ENCODE measurements at places on chromosomes 12 and 14.

DNA sequence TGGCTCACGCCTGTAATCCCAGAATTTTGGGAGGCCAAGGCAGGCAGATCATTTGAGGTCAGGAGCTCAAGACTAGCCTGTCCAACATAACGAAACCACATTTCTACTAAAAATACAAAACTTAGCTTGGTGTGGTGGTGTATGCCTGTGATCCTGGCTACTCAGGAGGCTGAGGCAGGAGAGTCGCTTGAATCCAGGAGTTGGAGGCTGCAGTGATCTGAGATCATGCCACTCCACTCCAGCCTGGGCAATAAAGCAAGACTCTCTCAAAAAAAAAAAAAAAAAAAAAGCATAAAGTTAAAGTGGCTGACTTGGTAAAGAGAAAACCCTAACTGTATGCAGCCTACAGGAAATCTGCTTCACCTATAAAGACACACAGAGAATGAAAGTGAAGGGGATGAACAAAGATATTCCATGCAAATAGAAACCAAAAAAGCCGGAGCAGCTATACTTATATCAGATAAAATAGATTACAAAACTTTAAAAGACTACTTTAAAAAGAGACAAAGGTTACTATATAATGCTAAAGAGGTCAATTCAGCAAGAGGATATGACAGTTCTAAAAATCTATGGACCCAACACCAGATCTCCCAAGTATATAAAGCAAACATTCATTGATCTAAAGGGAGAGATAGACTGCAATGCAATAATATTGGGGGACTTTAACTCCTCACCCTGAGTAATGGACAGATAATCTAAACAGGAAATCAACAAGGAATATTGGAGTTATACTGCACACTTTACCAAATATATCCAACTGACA lies 4.1 kb downstream of the CLEC2B start:
- DNase-seq = no peak

GRCh38 chr12:132838410-132839080 lies 9.9 kb upstream of the GOLGA3 start:
- DNase-seq = no peak

- DNase-seq = no peak
Measured at GRCh38 chr14:37550511-37550910, 44.5 kb downstream of the FOXA1 start.

DNA sequence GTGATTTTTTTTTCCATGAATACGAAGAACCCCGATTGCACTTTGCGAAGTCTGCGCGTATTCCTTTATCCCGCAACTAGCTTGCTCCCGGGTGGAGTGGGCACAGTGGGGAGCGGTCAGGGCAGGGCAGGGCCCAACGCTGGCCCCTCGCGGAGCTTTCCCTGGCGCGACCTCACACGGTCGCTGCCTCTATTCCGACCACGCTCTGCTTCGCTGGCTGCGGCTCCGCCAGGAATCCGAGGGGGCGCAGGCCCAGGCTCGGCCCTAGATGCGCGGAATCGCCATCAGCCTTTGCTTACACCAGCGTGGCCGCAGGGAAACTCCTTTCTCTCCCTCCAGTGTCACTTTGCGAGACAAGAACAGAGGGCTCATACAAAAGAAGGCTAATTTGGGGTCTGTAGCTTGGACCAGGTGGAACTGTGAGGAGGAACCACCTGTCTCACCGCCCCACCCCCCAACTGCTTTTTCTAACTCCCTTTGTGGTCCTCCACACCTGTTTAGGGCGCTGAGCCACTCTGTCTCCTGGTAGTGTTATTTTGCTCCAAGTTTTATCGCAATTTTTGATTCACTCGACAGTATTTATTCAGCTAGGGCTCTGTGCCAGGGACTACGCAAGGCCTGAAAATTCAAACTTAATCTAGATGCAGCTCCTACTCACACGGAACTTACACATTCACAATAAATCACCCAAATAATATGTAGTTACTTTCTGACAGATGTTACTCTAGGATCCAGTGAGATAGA lies 3.1 kb upstream of the NKX2-1 start:
- DNase-seq = no peak

GRCh38 chr14:59159169-59159568 lies 29.3 kb upstream of the DAAM1 start:
- DNase-seq = no peak

GRCh38 chr14:61927060-61927459 lies 164.8 kb downstream of the SNAPC1 start:
- DNase-seq = no peak

DNA sequence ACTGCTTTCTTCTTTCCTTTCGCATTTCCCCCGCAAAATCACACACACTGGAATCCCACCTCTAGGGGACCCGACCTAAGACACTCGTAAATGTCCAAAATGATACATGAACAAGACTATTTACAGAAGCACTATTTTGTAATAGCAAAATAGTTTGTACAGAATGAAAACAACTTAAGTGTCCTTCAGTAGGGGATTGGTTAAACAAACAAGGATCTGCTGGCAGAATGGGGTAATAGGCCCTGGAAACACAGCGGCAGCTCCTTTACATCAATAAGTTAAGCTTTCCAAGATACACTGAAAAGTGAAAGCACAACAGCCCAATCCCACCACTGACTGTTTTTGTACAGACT lies 48.8 kb downstream of the LTBP2 start:
- DNase-seq = no peak

Measured in activated naive CD4-positive, alpha-beta T cell treated with anti-CD3 and anti-CD28 coated beads, Interleukin-2, amount 10 ng/mL, durations not matched to agents 7 days and 5 days (primary cell).